ENCODE measurements at places on chromosomes 5 and 9. TPM values are rescaled to one million over a fixed set of nuclear protein-coding genes. Genes with fewer than 3 reads are reported as not detected.

FOXD4L4 gene
- under 0.01 TPM for total RNA-seq

CDKN2B-AS1 gene
- total RNA-seq = 1.1 TPM

ECM2 gene
- total RNA-seq = 0.36 TPM

SCGB3A1 gene
- not detected for total RNA-seq

PDE8B gene
- total RNA-seq = under 0.01 TPM

F2RL1 gene
- total RNA-seq = 9.4 TPM

SPINK9 gene
- total RNA-seq = not detected

PCDHA9 gene
- under 0.01 TPM for total RNA-seq

TJP2 gene
- 49.3 TPM for total RNA-seq

POLK gene
- total RNA-seq = 24.4 TPM

SLC25A25 gene
- 17.9 TPM for total RNA-seq

UIMC1 gene
- 23.1 TPM for total RNA-seq

CKMT2 gene
- total RNA-seq = 0.28 TPM

SLC45A2 gene
- total RNA-seq = not detected

SLC6A19 gene
- not detected for total RNA-seq

LTC4S gene
- total RNA-seq = not detected

TAS2R1 gene
- total RNA-seq = not detected

COL15A1 gene
- total RNA-seq = 1.9 TPM

PRKAA1 gene
- total RNA-seq = 94.1 TPM

SPEF2 gene
- 2.3 TPM for total RNA-seq

TAL2 gene
- total RNA-seq = not detected

PPP3R2 gene
- not detected for total RNA-seq

TMEM245 gene
- total RNA-seq = 57.9 TPM

PDE6A gene
- not detected for total RNA-seq

NUTM2F gene
- not detected for total RNA-seq

PCDHGA2 gene
- total RNA-seq = 3.4 TPM

TEK gene
- total RNA-seq = 10.8 TPM

SHISAL2B gene
- total RNA-seq = not detected

ZBTB26 gene
- 5.8 TPM for total RNA-seq

CSF1R gene
- total RNA-seq = 0.36 TPM

CER1 gene
- total RNA-seq = not detected

FBXL7 gene
- 4.4 TPM for total RNA-seq
